ENCODE measurements at places on chromosomes 1 and 21.

- DNase-seq: no peak
Observed at GRCh38 chr1:69540052-69540451, 27.7 kb upstream of the LRRC7 start.

DNA sequence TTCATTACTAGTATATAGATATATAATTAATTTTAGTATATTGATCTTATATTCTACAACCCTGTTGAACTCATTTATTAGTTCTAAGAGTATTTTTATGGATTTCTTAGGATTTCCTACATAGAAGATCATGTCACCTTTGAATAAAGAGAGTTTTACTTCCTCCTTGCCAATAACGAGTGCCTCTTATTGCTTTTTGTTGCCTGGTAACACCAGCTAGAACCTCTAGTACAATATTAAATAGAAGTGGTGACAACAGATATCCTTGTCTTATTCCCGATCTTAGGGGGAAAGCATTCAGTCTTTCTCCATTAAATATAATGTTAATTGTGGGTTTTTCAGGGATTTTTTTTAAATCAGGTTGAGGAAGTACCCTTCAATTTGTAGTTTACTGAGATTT, 40.8 kb downstream of the WNT2B start:
- no peak for DNase-seq

- DNase-seq: no peak
Observed at GRCh38 chr1:75058424-75058823, 75.8 kb upstream of the LHX8 start.

- peak; percentile 13 for DNase-seq
Observed at GRCh38 chr1:203144661-203145060, 17.1 kb downstream of the ADORA1 start.

DNA sequence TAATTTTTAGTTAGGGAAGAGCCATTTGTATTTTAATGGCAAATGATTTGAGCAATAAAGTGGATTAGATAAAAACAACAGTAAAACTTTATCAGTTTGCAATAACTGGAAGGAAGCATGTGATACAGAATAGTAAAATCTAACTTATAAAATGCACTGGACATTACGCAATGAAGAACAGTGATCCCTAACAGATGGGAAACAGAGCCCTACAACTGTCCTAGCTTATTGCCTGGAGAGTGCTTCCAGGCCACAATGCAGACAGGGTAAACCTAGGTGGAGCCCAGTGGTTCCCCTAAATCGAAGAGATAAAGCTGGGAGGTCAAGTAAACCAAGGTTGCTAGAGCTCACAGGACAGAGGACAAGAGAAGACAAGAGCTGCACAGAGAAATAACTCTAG, 7.0 kb downstream of the OMA1 start:
- peak; percentile 70 for DNase-seq

- peak; percentile 15 for DNase-seq
Observed at GRCh38 chr1:230425252-230426091, 660 bp downstream of the PGBD5 start.

GRCh38 chr1:45393718-45394302, 53.6 kb upstream of the MUTYH start:
- peak; percentile 26 for DNase-seq

GRCh38 chr1:59901770-59902388, 24.7 kb downstream of the CYP2J2 start:
- peak; percentile 54 for DNase-seq

DNA sequence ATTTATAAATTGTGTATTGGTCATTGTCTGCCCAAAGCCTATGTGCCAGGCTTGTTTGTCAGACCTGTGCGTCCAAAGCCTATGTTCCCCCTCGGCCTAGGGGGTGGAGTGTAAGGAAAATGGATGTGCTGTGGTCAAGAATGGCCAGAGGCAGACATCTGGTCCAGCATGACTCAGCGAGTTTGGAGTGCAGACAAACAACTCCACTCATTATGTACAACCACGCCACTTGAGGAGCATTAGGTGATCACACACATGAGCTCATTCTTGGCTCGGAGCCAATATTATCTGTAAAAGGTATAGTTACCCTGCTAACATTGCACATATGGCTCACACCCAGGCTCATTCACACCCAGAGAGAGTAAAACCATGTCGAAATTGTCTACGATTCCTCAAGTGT, 1047.6 kb upstream of the ADGRL4 start:
- peak; percentile 19 for DNase-seq

DNA sequence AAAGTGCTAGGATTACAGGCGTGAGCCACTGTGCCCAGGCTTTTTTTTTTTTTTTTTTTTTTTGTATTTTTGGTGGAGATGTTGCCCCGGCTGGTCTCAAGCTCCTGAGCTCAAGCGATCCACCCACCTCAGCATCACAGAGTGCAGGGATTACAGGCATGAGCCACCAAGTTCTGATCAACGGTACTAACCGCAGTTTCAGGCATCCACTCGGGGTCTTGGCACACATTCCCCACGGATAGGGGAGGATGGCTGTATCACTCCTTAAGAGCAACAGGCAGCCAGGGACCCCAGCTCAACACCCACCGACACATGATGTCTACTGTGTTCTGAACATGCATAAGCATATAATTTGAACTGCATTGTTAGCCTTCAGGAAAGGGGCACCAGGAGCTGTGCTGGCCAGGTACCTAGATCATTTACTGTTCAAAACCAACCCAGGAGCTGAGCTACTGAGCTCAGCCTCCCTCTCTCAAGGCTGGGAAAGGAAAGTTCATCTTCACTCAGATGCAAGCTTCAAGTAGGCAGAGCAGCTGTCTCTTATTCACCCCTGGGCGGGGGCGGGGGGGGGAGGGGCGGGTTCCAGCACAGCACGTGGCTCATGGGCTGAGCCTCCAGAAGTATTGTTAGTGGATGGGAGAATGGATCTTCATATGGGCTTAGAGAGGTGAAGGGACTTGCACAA, 24.7 kb downstream of the CAPZB start:
- DNase-seq: no peak

- no peak for DNase-seq
Observed at GRCh38 chr1:186768906-186769305, 59.8 kb upstream of the PLA2G4A start.

- DNase-seq: no peak
Observed at GRCh38 chr21:29775462-29775861, 164.3 kb downstream of the GRIK1 start.

Data from adipocyte (in vitro differentiated cells).